Thyroid gland (tissue), 4 donors: ENCODE measurements at places on chromosomes 1 and 21. TPM values are rescaled to one million over a fixed set of nuclear protein-coding genes. Genes with fewer than 3 reads are reported as not detected.
A peak's percentile ranks its signal among the peaks of the same experiment; 100 is the strongest.

DNA sequence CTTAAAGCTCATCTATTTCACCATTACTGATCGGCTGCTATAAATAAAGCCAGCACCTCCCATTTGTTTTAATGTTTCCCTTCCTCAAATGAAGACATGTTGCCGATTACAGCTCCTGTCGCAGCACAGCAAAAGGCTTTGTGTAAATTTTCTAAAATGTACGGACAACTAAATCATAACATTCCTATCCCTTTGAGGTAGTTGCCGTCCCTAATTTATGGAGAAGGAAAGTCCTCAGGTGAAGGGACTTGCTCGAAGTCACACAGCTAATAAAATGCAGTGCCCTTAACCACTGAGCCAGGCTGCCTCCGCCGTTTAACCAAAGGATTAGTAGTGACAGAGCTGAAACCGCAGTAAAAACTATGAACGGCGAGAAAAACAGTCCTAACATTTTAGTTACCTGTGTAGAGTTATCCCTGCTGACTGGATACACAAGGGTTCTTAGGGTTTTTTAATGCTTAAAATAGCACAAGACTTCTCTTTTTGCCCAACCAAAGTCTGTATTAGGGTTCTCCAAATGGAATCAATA is 871 bp downstream of the PINK1 start:
- H3K27ac ChIP-seq = peak overlapping the region; percentile 89
- H3K4me1 ChIP-seq = peaks cover 10% of the 10 kb centered on the region
- H3K36me3 ChIP-seq = peaks cover 19% of the 10 kb centered on the region
- H3K4me3 ChIP-seq = peak overlapping the region; percentile 93

DNA sequence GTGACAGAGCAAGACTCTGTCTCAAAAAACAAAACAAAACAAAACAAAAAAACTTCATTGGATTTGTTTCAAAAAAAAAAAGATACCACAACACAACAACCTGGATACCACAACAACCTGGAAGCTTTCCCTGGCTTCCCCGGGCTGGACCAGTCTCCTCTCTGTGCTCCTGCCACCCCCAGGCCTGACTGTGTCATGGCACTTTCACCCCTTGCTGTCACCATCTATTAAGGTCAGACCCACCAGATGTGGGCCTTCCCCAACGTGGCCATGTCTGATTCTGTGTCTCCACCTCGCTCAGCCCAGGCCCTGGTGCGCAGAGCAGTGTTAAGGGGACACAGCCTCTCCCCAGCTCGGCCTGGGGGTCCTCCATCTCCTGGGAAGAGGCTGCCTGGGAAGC is 28.3 kb upstream of the ACOT11 start:
- H3K36me3 ChIP-seq = no peaks in the 10 kb centered on the region
- no peaks in the 10 kb centered on the region for H3K4me1 ChIP-seq
- H3K27ac ChIP-seq = no peak overlapping the region
- no peak for DNase-seq

Gene CCDC28B
- total RNA-seq = 2.2 TPM

GRCh38 chr1:170494369-170494768 is 37.6 kb upstream of the GORAB start:
- H3K27ac ChIP-seq = no peak overlapping the region
- no peak overlapping the region for H3K4me3 ChIP-seq

GRCh38 chr1:61459345-61459744 is 265.6 kb downstream of the TM2D1 start:
- H3K4me3 ChIP-seq = no peak overlapping the region
- H3K27me3 ChIP-seq = no peaks in the 10 kb centered on the region
- H3K36me3 ChIP-seq = peaks cover 2% of the 10 kb centered on the region
- peak; percentile 58 for DNase-seq

- no peaks in the 10 kb centered on the region for H3K27me3 ChIP-seq
- H3K4me3 ChIP-seq = no peak overlapping the region
- no peaks in the 10 kb centered on the region for H3K36me3 ChIP-seq
- DNase-seq = peak; percentile 12
- H3K27ac ChIP-seq = no peak overlapping the region
Measured at GRCh38 chr1:22689505-22689904, 21.1 kb upstream of the EPHB2 start.

Gene PUSL1
- 27.3 TPM for total RNA-seq

DNA sequence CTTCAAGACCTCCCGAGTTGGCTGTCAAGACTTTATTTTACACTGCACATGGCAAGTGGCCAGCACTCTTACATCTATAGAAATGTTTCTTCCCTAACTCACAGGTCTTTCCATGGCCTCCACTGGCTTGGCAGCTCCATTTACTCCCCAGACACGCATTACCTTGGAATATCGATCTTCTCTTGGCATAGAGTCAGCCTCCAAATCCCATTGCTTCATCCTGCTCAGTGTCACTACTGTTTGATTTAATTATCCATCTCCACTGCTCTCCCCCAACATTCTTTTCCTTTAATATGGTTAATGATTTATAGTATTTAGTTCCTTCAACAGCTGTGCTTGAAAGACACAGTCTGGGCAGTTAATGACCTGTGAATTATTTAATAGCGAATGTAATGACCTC is 241.2 kb upstream of the MAP1LC3C start:
- H3K36me3 ChIP-seq = no peaks in the 10 kb centered on the region
- no peak for DNase-seq
- H3K4me1 ChIP-seq = no peaks in the 10 kb centered on the region

GRCh38 chr1:87242445-87243185 is 86.1 kb upstream of the LMO4 start:
- H3K36me3 ChIP-seq = no peaks in the 10 kb centered on the region
- no peak for DNase-seq
- H3K27ac ChIP-seq = no peak overlapping the region
- H3K4me1 ChIP-seq = peaks cover 4% of the 10 kb centered on the region

GRCh38 chr1:235018161-235018560 is 110.5 kb downstream of the TOMM20 start:
- no peak overlapping the region for H3K27ac ChIP-seq
- no peak overlapping the region for H3K4me3 ChIP-seq
- peaks cover 31% of the 10 kb centered on the region for H3K4me1 ChIP-seq
- H3K36me3 ChIP-seq = no peaks in the 10 kb centered on the region

DNA sequence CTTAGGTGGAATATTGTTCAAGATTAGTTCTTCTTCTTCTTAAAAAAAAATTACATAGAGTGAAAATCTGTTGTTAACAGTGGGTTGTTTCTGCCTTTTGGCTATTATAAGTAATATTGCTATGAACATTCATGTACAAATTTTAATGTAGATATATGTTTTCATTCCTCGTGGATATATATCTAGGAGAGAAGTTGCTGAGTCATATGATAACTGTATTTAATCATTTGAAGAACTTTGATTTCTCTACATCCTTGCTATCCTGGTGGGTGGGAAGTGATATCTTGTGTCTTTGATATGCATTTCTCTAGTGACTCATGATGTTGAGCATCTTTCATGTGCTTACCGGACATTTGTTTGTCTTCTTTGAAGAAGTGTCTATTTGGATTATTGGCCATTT is 29.9 kb downstream of the MAST2 start:
- H3K36me3 ChIP-seq = no peaks in the 10 kb centered on the region
- H3K4me1 ChIP-seq = no peaks in the 10 kb centered on the region
- H3K27ac ChIP-seq = no peak overlapping the region
- no peak for DNase-seq
- H3K27me3 ChIP-seq = no peaks in the 10 kb centered on the region

Gene PRELP
- total RNA-seq = 38.5 TPM

GRCh38 chr21:41361786-41362604 is at the start of gene MX2:
MX2 (plus strand) TSS chr21:41362027; CDS start chr21:41376907, 14,880 bp downstream.
- peak; percentile 20 for DNase-seq
- no peaks in the 10 kb centered on the region for H3K4me1 ChIP-seq
- H3K4me3 ChIP-seq = no peak within 1 kb of the TSS

Gene KLF17
- total RNA-seq = not detected

DNA sequence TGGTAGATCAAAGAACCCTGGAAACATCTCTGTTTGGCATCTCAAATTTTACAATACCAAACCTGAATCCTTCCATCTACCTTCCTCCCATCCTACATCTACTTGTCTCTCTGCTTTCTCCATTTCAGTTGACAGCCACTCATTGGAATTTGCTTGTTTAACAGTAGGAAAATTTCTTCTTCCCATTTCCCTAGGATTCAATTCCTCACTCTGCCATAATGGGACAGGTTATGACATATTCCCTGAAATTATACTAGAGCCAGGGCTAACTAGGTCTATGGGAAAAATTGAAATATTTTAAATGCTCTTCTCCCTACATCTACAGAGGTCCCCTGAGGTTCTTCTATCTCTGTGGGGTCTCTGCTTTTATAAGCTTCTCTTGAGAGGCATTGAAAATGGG is 257.7 kb downstream of the KCNH1 start:
- no peak overlapping the region for H3K27ac ChIP-seq
- H3K4me3 ChIP-seq = no peak overlapping the region
- no peaks in the 10 kb centered on the region for H3K27me3 ChIP-seq
- DNase-seq = no peak

- H3K36me3 ChIP-seq = no peaks in the 10 kb centered on the region
- H3K27me3 ChIP-seq = no peaks in the 10 kb centered on the region
- H3K4me3 ChIP-seq = no peak overlapping the region
- no peak for DNase-seq
Measured at GRCh38 chr1:151859891-151860293, 6.4 kb upstream of the THEM5 start.

Gene NBL1
- 70.4 TPM for total RNA-seq

- no peaks in the 10 kb centered on the region for H3K36me3 ChIP-seq
- H3K4me3 ChIP-seq = no peak overlapping the region
- H3K4me1 ChIP-seq = no peaks in the 10 kb centered on the region
- no peaks in the 10 kb centered on the region for H3K27me3 ChIP-seq
Measured at GRCh38 chr1:101915597-101915996, 81.1 kb downstream of the OLFM3 start.

Gene ASH1L
- total RNA-seq = 74.8 TPM

Gene LRRC38
- total RNA-seq = not detected

DNA sequence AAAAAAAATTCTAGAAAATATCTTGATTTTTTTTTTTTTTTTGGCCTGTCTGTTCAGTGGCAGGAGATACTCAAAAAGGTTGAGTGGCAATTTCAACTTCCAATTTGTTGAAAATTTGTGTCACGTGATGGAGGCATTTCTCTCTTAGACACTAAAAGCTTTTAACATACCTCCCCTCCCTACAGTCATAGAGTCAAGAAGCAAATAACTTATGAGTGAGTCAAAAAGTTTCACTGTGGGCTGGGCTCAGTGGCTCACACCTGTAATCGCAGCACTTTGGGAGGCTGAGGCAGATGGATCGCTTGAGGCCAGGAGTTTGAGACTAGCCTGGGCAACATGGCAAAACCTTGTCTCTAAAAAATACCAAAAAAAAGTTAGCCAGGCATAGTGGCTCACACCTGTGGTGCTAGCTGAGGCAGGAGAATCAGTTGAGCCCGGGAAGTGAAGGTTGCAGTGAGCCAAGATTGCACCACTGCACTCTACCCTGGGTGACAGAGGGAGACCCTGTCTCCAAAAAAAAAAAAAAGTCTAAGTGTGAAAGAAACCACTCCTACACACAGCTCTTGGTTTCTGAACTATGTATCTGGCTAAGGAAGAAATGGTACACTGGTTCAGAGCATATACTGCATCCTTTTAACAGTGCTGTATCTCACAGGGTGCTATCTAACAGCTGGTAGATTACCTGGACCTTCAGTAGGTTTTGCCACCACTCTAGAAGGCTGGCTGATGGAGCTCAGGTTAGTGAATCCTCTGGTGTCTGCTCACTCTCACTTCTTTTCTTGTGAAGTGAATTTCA is 11.6 kb upstream of the BSDC1 start:
- no peak overlapping the region for H3K27ac ChIP-seq
- H3K36me3 ChIP-seq = no peaks in the 10 kb centered on the region
- DNase-seq = no peak
- no peak overlapping the region for H3K4me3 ChIP-seq

Gene SH2D5
- total RNA-seq = 0.11 TPM

- H3K27me3 ChIP-seq = peaks cover 14% of the 10 kb centered on the region
- H3K4me3 ChIP-seq = no peak overlapping the region
- H3K27ac ChIP-seq = no peak overlapping the region
- DNase-seq = no peak
Measured at GRCh38 chr1:156429313-156430060, 60.5 kb downstream of the RHBG start.

GRCh38 chr1:25090707-25091422 is 141.4 kb downstream of the SYF2 start:
- no peak overlapping the region for H3K4me3 ChIP-seq
- no peaks in the 10 kb centered on the region for H3K36me3 ChIP-seq
- H3K4me1 ChIP-seq = no peaks in the 10 kb centered on the region
- H3K27me3 ChIP-seq = no peaks in the 10 kb centered on the region

DNA sequence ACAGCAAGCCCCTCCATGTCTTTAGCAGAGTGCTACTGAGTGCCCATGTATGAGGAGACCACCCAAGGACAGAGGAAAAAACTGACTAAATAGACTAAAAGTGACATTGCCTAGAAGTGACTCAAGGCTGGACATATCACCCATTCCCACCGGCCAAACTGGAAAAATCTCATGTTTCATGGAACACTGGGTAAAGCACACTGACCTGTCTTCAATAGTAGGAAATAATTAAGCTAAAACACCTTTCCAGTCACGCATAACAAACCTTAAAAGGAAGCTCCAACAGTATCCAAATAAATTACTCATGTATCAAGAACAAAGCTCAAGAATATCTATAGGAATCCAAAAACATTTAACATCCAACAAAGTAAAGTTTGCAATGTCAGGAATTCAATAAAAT is 120.4 kb downstream of the SNX7 start:
- H3K4me1 ChIP-seq = no peaks in the 10 kb centered on the region
- no peak for DNase-seq
- H3K4me3 ChIP-seq = no peak overlapping the region
- H3K36me3 ChIP-seq = no peaks in the 10 kb centered on the region
- H3K27ac ChIP-seq = no peak overlapping the region
- H3K27me3 ChIP-seq = no peaks in the 10 kb centered on the region

DNA sequence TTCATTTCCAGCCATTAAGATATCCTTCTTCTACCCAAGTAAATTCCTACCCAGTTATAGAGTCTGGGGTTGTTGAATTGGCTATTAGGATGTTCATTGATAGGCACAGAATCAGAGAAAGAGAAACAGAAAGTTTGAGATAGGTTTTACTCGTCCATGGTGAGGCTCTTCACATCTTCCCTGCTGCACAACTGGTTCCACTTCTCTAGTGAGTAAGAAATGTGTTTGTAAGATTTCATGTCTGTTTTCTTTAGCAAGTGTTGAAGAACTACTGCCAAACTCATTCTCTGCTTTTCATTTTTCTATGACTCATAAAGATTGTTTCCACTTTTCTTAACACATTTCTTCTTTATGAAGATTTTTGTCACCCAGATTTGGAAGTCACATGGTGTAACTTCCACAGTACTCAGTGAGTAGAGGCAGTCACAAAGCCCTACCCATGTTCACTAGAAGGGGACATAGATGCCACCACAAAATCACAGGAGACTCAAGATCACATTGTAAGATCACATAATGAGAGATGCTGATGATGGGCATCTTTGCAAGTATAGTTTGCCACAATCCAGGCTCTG is 152.3 kb downstream of the SNX7 start:
- H3K27ac ChIP-seq = no peak overlapping the region
- DNase-seq = no peak
- H3K36me3 ChIP-seq = no peaks in the 10 kb centered on the region
- no peaks in the 10 kb centered on the region for H3K27me3 ChIP-seq
- H3K4me1 ChIP-seq = no peaks in the 10 kb centered on the region

DNA sequence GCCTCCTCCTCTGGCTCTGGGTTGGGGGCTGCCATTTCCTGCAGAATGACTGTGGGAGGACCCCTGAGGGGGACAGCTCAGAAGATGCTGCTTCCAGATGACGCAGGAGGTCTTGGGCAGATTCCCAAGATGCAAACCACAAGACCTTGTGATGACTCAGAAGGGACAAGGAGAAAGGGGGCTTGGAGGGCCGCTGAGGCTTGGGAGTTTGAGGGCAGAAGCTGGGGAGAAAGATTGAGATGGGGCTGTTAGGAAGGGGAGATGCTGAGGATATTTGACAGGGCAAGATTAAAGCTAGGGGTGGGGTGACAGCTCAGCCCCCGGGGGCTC is 7.5 kb downstream of the PTPRU start:
- H3K36me3 ChIP-seq = no peaks in the 10 kb centered on the region
- H3K4me1 ChIP-seq = peaks cover 6% of the 10 kb centered on the region
- no peak overlapping the region for H3K4me3 ChIP-seq
- H3K27ac ChIP-seq = no peak overlapping the region
- H3K27me3 ChIP-seq = no peaks in the 10 kb centered on the region

Gene SLX9
- 10.6 TPM for total RNA-seq

Gene FLG
- 1.3 TPM for total RNA-seq
